ENCODE measurements at places on chromosomes 11 and 22. TPM values are rescaled to one million over a fixed set of nuclear protein-coding genes. Genes with fewer than 3 reads are reported as not detected.

GRCh38 chr11:75170516-75171201 lies 19.8 kb downstream of the SLCO2B1 start:
- no peak overlapping the region for H3K27ac ChIP-seq
- DNase-seq = no peak
- H3K4me1 ChIP-seq = no peaks in the 10 kb centered on the region
- no peaks in the 10 kb centered on the region for H3K27me3 ChIP-seq

GRCh38 chr11:43532041-43532440 lies 148.5 kb upstream of the HSD17B12 start:
- no peak for DNase-seq
- no peak overlapping the region for H3K27ac ChIP-seq
- H3K4me1 ChIP-seq = no peaks in the 10 kb centered on the region
- H3K36me3 ChIP-seq = no peaks in the 10 kb centered on the region
- no peaks in the 10 kb centered on the region for H3K27me3 ChIP-seq

Gene CCDC73
- total RNA-seq = not detected

DNA sequence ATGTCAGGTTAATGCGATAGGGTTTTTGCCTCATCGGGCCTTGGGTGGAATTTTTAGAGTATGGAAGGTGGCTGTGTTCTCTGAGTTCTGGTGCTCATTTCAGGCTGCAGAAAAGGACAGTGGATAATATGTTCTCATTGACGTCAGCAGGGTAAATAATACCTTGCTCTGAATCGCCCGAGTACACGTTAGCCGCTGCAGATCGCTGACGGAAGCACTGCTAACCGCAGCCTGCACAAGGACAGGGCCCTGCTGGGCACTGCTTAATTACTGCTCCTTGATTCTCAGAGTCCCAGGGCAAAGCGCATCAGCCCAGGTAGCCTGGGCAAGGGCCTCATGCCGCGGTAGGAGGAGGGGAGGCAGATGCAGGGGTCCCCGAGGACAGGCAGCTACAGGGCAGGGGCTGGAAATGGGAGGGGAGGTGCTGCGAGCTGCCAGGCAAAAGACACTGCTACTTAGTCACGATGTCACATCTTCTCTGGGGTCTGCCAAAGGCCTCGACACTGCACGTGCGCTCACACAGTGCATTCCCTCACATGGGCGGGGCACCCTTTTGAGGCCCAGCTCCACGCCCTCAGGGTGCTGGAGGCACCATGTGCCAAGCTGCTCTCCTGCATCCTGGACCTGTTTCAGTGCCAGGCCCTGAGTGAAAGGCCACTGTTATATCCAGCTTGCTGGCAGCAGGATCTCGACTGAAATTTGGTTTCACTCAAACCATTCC lies 35.2 kb downstream of the PPP2R1B start:
- H3K36me3 ChIP-seq = no peaks in the 10 kb centered on the region
- no peak overlapping the region for H3K4me3 ChIP-seq
- H3K27ac ChIP-seq = peak overlapping the region; percentile 39
- H3K4me1 ChIP-seq = peaks cover 47% of the 10 kb centered on the region

GRCh38 chr11:20158597-20159257 lies 1.5 kb downstream of the DBX1 start:
- peaks cover 4% of the 10 kb centered on the region for H3K4me1 ChIP-seq
- H3K27ac ChIP-seq = no peak overlapping the region
- H3K4me3 ChIP-seq = no peak overlapping the region
- no peaks in the 10 kb centered on the region for H3K36me3 ChIP-seq
- DNase-seq = peak; percentile 55

Gene ARHGAP8
- total RNA-seq = 20.1 TPM

DNA sequence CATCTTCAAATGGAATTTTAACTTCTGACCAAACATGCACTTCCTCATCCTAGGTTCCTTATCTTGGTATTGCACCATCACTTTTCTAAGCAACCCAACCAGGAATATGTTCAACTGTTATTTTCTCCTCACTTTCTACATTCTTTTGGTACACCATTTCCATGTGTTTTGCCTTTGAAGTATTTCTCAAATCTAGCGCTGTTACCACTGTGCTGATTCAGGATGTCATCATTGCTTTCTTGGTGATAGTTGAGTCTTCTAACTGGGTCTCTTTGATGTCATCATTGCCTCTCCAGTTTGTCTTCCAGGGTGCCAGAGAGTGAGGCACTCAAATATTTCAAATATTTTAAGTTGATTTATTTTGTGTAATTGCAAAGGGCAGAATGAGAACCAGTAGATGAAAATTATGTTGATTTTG lies 47.5 kb downstream of the HORMAD2 start:
- no peaks in the 10 kb centered on the region for H3K27me3 ChIP-seq
- no peak for DNase-seq
- H3K4me1 ChIP-seq = no peaks in the 10 kb centered on the region
- H3K4me3 ChIP-seq = no peak overlapping the region

DNA sequence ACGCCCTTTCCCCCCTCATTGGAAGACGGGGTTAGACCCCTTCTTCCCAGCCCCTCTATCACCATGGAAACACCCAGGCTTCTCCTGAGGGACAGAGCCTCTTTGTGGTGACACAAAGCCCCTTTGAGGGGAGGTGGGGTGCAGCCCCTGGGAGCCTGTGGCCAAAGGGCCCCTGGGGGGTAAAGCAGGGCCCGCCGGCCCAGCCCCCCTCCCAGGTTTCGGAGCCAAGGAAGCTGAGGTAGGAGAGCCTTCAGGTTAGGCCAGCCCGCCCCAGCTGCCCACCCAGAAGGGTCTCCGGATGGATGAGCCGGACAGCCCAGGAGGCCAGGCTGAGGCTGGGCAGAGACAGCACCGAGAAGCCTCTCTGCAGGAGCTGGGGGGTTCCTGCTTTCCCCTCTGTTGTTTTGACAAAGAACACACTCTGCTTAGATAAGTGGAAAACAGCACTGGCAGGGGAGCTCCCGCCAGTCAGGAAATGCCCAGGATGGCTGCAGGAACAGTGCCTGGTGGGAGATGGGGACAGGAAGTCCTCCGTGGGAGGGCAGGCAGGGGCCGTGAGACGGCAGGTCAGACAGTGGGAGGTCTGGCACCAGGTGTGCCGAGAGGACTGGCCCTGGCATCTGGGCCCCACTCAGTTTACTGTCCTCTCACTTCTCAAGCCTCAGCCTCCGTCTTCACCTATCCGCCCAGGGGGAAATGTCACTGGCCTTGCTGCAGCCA lies 18.2 kb downstream of the ARVCF start:
- H3K36me3 ChIP-seq = no peaks in the 10 kb centered on the region
- H3K27me3 ChIP-seq = no peaks in the 10 kb centered on the region
- no peak overlapping the region for H3K27ac ChIP-seq

- no peak overlapping the region for H3K4me3 ChIP-seq
- no peak for DNase-seq
- H3K27me3 ChIP-seq = no peaks in the 10 kb centered on the region
- H3K4me1 ChIP-seq = no peaks in the 10 kb centered on the region
- no peaks in the 10 kb centered on the region for H3K36me3 ChIP-seq
- H3K27ac ChIP-seq = no peak overlapping the region
Measured at GRCh38 chr11:26846227-26846626, 124.4 kb upstream of the SLC5A12 start.

GRCh38 chr11:1783725-1784529 lies 20.2 kb upstream of the CTSD start:
- no peak overlapping the region for H3K4me3 ChIP-seq
- H3K4me1 ChIP-seq = no peaks in the 10 kb centered on the region
- H3K27me3 ChIP-seq = no peaks in the 10 kb centered on the region
- no peak overlapping the region for H3K27ac ChIP-seq
- no peaks in the 10 kb centered on the region for H3K36me3 ChIP-seq
- DNase-seq = no peak

DNA sequence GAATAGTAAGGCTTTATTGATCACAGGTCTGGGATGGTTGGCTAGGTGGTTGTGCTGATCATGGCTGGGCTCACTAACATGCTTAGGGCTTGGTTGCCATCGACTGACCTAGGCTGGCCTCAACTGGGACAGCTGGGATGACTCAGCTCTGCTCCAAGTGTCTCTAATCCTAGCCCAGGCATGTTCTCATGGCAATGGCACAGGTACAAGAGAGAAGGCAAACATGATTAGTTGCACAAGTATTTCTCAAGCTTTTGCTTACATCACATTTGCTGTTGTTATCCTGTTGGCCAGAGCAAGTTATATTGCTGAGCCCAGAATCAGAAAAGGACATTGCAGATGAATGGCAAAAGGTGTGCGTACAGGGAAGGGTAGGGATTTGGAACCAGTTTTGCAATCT lies 68.5 kb upstream of the SLC35C1 start:
- no peak overlapping the region for H3K27ac ChIP-seq
- H3K4me1 ChIP-seq = no peaks in the 10 kb centered on the region
- H3K36me3 ChIP-seq = no peaks in the 10 kb centered on the region
- H3K4me3 ChIP-seq = no peak overlapping the region

DNA sequence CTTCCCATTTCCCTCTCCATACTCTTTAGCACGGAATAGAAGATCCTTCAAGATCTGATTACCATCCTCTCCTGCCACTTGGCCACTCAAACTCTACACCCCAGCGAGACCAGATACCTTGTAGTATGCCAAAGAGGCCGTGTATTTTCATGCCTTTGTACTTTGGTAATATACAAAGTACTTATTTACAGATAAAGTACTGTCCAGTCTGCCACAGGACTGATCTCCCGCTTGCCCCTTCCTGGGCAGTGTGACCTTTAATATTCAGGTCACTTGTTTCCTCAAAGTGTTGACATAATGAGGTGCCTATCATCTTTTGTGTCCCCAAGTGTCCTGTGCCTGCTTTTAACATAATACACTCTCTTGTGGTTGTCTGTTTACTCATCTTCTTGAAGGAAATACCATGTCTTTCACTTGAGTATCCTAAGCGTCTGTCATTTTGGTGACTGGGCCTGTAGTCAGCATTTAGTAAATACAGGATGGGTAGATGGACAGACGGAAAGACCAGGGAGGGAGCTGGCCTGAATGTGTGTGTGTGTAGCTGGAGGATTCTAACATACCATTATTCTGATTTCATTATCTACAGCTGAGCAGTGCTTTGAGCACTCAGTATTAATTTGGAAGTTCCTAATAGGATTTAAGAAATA lies 137.4 kb downstream of the NAV2 start:
- no peak for DNase-seq
- no peak overlapping the region for H3K4me3 ChIP-seq
- H3K27me3 ChIP-seq = no peaks in the 10 kb centered on the region
- peaks cover 7% of the 10 kb centered on the region for H3K4me1 ChIP-seq
- H3K36me3 ChIP-seq = no peaks in the 10 kb centered on the region

GRCh38 chr11:114280696-114281095 lies 15.5 kb upstream of the NNMT start:
- no peak for DNase-seq
- no peak overlapping the region for H3K4me3 ChIP-seq
- no peaks in the 10 kb centered on the region for H3K27me3 ChIP-seq

GRCh38 chr11:63537293-63538101 lies 889 bp downstream of the PLAAT4 start:
- H3K4me1 ChIP-seq = peaks cover 4% of the 10 kb centered on the region
- no peaks in the 10 kb centered on the region for H3K27me3 ChIP-seq
- no peaks in the 10 kb centered on the region for H3K36me3 ChIP-seq
- H3K4me3 ChIP-seq = no peak overlapping the region

GRCh38 chr11:62677156-62677555 lies 1.7 kb downstream of the UBXN1 start:
- no peaks in the 10 kb centered on the region for H3K27me3 ChIP-seq
- DNase-seq = no peak
- no peak overlapping the region for H3K27ac ChIP-seq

DNA sequence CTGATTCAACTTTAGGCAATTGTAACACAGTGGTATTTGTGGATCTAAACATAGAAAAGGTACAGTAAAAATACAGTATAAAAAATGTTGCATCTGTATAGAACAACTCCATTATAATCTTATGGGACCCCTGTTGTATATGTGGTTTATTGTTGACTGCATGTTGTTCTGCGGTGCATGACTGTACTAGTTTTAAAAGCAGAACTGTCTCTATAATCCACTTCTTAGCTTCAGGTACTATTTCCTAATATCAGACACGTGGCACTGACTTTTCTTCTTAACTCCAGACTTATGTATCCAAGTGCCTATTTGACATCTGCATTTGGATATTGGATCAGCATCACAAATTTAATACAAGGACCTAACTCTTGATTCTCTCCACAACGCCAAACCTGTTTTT lies 41.1 kb downstream of the PACS1 start:
- H3K27ac ChIP-seq = no peak overlapping the region
- no peak for DNase-seq
- no peak overlapping the region for H3K4me3 ChIP-seq
- no peaks in the 10 kb centered on the region for H3K27me3 ChIP-seq

Gene APOL6
- 11.2 TPM for total RNA-seq

- no peaks in the 10 kb centered on the region for H3K4me1 ChIP-seq
- H3K27me3 ChIP-seq = no peaks in the 10 kb centered on the region
- no peak overlapping the region for H3K27ac ChIP-seq
- no peak overlapping the region for H3K4me3 ChIP-seq
- DNase-seq = no peak
- no peaks in the 10 kb centered on the region for H3K36me3 ChIP-seq
Measured at GRCh38 chr11:56911312-56911711, 77.4 kb upstream of the OR5AK2 start.

GRCh38 chr22:32701034-32701433 lies 100.5 kb upstream of the TIMP3 start:
- no peaks in the 10 kb centered on the region for H3K4me1 ChIP-seq
- no peak for DNase-seq
- no peaks in the 10 kb centered on the region for H3K36me3 ChIP-seq
- no peak overlapping the region for H3K4me3 ChIP-seq

Gene OR5A1
- not detected for total RNA-seq

DNA sequence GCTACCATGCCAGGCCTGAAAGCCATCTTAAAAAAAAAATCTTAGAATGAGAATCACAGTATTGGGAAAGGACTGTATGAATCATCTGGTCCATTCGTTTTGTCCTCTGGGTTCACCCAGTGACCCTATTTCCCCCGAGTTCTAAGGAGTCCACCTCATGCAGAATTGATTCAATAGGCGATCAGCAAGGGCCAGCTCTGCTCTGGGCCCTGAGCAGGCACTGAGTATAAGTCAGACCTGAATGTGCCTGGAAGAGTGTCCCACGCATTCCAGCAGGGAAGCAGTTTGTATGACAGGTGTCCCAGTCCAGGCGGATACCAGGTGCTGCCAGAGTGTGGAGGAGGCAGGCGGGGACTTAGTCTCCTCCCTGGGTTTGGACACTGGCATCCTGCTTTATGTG lies 883 bp upstream of the HMOX1 start:
- H3K27me3 ChIP-seq = no peaks in the 10 kb centered on the region
- no peak for DNase-seq
- H3K27ac ChIP-seq = no peak overlapping the region
- peaks cover 9% of the 10 kb centered on the region for H3K4me1 ChIP-seq
- H3K36me3 ChIP-seq = no peaks in the 10 kb centered on the region

Gene RNF26
- 6.8 TPM for total RNA-seq

Gene ASPHD2
- total RNA-seq = 0.20 TPM

DNA sequence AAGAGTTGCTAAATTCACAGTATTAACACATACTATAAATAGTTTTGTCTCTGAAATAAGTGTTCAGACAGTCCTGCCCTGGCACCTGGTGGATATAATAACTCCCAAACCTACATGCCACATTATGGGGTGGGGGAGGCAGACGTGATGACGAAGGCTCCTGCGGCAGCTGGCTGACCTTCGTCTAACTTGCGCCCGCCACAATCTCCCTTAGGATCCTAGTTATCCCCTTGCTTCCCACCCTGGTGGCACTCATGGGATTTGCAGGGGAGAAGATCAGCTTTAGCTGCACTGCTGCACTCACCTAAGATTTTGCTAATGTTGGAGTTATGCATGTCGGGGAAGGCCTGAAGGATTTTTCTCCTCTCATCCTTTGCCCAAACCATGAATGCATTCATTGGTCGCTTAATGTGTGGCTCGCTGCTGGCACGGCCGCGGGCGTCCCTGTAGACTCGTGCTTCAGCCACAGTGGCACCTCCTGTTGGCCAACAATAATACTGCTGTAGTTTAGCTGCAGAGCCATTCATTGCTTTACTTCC lies 367.6 kb downstream of the SOX6 start:
- no peak for DNase-seq
- no peaks in the 10 kb centered on the region for H3K4me1 ChIP-seq
- H3K27ac ChIP-seq = no peak overlapping the region
- H3K27me3 ChIP-seq = no peaks in the 10 kb centered on the region

Gene FAM83F
- total RNA-seq = 17.5 TPM
